ENCODE measurements at places on chromosomes 3 and 15.

DNA sequence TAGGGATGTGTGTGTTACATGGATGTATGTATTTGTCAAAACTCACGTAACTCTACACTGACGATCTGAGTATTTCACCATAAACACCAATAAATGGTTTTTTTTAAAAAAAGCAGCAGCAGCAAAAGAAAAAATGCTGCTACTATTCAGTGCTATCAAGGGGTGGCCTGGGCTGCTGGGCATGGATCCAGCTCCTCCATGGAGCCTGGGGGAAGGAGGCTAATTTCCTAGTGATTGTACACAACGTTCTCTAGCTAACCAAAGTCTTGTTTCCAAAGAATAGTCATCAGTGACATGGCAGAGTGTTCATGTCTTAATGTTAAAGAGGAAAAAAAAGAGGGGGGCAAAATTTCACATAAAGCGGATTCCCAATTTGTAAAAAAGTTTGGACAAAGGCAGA, 29.0 kb downstream of the POMGNT2 start:
- no peak for DNase-seq

DNA sequence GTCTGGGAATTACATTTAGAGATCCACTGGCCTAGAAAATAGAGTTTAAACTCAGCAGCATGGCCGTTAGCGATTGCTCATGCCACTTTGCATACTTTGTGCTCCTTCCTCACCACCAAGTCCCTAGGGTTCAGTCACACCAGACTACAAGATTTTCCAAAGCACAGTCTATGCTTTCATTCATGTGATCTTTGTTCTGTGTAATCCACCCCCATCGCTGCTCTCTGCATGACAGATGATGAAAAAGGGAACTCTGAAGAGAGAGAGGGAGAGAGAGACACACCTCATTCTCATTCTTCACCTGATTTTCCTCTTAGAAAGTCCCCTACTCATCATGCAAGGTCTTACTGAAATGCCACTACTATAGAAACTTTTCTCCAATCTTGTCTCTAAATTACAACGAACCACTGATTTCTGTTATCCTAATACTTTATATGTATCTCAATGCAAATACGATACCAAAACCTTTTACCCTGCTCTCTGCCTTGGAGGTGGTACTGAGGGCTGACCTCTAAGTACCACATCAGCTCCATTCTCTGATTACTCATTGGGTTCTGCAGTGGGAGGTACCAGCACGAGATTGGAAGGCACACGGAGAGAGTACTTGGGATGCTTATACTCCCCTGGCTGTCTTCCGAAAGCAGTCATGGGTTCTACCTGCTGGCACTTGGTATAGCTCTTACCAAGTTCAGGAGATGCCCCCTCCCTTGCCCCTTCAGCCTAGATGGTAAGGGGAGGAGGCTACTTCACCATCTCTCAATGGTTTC, 1.1 kb upstream of the PARP15 start:
- DNase-seq = peak; percentile 25

DNA sequence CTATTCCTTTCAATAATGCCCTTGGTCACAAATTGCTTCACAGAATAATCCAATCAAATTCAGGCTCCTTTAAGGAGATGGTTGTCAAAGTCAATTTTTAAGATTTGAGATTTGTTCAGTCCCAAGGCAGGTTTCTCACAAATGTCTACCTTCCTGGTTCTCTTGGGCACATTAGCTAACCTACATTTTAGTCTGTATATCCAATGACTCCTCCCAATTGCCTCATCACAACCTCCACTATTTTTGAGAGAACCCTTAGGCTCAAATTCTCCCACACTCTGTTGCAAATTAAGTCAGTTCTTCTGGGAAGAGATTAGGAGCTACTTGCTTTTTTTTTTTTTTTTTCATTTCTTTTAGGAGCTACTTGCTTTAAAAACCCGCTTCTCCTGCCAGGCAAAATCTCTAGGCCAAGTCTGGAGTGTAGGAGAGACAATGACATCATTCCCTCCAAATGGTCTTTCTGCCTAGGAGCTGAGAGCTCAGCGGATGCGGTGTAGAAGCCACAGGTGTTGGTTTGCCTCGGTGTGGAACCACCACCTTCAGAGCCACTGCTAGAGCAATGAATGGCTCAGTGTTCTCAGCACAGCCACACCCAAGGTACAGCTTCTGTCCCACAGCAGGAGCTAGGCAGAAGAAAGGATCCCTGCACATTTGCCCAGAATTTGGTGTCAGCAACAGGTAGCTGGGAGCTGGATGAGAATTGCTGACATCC, 10.0 kb upstream of the INO80 start:
- DNase-seq = no peak

DNA sequence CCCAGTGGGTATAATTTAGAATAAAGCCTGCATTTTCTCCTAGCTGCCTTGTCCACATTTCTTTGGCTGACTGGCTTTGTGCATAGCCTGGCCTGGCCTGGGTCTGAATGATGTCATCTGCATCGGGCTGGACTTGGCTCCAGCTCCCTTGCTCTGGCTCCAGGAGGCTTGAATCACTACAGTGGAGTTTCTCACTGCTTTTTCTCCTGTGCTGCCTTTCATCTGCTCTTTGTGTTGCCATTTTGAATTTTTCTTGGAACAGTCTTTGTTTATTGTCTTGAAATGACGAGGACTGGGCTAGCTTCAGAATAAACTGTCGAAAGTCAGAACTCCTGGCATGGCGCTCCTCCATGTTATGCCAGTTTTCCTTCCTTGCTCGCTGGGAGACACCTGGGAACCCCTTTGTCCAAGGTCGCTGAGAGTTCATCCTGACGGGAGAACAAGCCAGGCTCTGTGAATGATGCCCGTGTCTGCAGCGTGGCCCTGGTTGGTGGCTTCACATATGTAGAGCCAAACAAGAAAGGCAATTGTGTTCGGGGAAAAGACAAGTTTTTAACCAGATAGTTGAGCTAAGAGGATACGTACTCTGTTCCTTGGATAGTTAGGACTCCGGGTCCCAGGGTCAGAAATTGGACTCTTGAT, 258.9 kb downstream of the PDZRN3 start:
- no peak for DNase-seq

GRCh38 chr3:21729888-21730459, 21.0 kb downstream of the ZNF385D start:
- no peak for DNase-seq

Data from MV-4-11 (cell line).